GM12892 (cell line): ENCODE measurements at places on chromosomes 6 and 20.

DNA sequence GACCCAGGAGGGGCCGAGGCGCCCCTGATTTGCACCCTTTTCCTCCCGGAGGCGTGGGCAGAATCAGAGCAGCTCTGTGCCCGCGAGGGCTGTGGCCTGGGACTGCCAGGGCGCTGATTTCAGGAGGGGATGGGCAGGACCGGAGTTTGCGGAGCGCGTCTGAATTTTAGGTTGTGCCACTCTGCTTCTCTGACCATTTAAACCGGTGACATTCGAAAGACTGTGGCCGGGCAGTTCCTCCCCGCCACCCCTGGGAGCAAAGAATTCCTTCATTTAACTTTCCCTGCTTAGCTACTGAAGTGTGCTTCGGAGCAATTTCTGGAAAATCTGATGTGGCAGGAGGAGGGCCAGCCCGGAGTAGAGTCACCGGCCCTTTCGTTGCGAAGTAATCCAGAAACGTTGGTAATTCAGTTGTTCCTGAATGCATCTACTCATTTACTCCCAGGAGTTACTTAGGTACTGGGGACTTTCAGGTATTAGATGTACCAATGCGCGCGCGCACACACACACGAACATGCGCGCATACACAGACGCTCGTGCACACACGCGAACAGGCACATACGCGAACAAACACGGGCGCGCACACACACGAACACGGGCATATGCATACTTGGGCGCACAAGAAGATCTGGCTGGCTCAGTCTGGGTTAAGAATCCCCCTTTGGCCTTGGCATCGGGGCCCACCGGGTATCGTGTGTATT, 568 bp downstream of the CCDC170 start:
- DNase-seq: no peak

DNA sequence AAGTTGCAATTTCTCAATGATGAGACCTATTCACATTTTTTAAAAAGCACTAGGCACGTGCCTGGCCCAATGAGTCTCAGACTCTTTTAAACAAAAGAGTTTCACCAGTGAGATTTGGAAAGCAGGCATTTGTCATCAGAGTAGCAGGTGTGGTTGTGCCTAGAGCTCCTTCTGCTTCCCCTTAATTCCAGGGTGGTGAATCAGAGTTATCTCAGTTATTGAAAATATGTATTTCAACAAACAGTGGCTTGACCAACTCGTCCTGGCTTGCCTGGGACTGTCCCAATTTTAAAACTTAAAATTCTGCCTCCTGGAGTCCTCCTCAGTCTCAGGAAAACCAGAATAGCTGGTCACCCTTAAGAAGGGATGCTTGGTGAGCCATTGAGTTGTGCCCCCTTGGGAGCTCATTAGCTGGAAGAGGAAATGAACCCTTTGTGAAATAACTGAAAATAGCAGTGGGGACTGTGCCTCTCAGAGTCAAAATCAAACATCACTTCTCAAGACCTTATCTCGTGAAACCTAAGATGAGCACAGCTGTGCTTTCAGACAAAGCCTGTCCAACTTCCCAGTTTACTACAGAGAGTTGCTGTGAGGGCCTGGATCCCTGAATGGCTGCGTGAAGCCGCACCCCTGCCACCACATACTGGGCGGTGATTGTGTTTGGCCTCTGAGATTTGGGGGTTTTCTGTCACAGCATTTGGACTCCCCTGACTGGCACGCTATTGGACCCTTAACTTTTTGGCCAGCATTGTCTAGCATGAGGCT, 116.3 kb downstream of the ANKRD60 start:
- no peak for DNase-seq

GRCh38 chr6:35224720-35225119, 11.0 kb downstream of the SCUBE3 start:
- DNase-seq: no peak

DNA sequence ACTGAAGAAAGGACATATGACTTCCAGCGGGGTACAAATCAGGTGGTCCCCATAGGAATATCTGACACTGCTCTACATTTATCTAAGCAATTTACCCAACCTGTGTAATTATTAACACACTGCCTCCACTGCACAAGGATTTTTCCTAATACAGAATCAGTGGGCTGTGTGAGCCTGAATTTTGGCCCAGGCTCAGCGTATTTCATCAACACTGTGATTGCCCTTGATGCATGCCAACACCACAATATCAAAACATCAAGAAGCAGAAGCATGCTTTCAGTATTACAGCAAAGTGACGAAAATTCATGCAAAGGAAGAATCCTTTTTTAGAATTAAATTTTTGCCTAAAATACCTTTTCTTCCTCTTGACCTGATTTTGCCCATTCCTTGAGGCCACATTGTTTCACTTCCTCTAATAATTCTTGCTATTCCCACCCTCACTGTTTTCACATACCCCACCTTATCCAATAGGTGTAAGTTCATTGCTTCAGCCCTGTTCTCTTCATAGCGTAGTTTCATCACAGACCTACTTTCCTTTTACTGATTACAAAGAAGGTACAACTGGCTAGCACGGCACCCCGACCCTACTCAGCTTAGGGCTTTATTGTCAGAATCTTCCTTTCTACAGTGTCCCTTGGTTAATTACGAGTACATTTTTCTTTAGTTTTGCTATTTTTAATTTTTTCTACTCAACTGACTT, 83.7 kb upstream of the PTCHD4 start:
- DNase-seq: no peak

DNA sequence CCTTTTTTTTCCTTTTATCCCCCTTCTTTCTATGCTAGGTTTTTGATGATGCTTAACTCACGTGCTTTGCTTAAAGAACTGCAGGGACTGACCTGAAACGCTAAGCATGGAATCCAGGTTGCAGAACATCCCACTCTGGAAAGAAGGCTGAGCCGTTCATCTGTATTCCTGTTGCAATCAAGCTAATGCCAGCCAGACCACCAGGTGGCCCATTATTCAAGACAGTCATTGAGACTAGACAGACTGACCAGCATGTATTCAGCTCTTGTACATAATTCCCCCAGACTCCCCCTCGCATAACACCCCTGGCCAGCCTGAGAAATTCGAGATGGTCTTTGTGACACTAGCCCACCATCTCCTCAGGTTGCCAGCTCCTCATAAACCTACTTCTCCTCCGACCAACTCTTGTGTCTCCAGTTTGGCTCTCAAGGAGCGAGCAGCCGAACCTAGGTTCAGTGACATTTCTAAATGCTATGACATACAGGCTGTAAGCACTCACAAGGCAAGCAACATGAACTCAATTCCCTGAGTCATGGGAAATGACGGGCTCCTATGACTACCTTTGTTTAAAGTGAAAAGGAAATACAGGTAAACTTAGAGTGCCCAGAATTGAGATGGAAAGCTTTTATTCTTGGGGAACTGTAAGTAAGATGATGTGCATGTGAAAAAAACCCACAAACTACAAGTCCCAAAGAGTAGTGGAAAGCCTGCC, 309.3 kb upstream of the CDYL start:
- no peak for DNase-seq

GRCh38 chr6:39800034-39801032, 8.2 kb downstream of the DAAM2 start:
- no peak for DNase-seq

GRCh38 chr20:53692465-53693067, 98.9 kb upstream of the ZNF217 start:
- DNase-seq: no peak

- no peak for DNase-seq
These were observed 115.1 kb downstream of the QKI start for GRCh38 chr6:163529605-163530004.

DNA sequence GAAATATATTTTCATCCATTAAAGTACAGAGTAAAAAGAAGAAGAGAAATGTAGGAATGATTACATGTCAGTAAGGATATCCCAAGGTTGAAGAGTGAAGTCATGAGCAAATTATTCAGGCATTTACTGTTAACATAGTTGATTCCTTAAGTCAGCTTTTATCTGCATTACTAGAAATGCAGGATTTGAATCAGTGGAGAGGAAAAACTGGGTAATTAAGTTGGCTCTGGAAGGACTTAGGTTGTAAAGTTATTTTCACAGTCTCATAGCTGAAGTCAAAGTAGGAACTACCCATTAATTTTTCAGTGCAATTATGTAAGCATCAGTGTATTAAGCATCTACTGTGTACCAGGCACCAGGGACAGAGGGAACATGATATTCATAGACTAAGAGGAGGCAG, 7.8 kb downstream of the NAA20 start:
- no peak for DNase-seq

GRCh38 chr6:149054559-149055194, 262.8 kb upstream of the TAB2 start:
- no peak for DNase-seq

DNA sequence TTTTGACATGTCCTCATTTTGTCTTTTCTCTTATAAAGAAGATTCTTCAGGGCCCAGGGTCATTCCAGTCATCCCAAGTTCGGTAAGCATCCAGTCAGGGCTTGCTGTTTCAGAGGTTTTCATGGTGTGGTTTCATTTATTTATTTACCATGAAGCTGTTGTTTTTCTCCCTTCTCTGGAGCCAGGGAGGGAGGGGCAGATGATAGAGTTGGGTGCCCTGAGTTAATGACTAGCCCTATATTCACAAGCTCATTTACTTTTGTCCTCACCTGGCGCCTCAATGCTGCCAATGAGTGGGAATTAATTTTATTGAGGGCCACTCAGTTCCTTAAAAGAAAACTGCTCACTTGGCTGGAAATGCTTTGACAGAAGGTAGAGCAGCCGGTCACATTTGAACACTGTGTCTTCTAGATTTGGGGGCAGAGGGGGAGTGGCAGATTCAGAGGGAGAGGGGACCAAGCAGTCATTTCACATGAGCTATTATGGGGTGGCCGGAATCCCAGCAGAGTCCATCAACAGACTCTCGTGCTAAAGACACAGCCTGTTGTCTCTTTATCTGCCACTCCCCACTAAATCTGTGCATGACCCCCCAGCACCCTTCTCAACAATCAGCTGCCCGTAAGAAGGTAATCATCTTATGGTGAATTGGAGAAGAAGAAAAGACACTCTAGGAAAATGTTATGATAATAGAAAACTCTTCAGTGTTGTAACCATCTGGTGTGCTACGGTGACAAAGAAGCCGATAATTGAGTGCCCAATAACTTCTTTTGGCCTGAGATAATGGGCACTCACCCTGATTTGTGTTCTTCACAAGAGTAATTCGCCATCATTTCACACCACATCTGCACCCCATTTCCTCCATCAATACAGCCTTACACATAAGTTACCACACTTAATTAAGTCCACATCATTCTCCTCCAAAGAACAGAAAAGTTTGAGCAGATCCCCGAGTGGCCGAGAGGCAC, 573.5 kb upstream of the JAG1 start:
- DNase-seq: no peak

GRCh38 chr6:139436200-139436956, 61.9 kb upstream of the CITED2 start:
- no peak for DNase-seq

- DNase-seq: no peak
These were observed 29.1 kb upstream of the FBXL4 start for GRCh38 chr6:98976674-98977385.

DNA sequence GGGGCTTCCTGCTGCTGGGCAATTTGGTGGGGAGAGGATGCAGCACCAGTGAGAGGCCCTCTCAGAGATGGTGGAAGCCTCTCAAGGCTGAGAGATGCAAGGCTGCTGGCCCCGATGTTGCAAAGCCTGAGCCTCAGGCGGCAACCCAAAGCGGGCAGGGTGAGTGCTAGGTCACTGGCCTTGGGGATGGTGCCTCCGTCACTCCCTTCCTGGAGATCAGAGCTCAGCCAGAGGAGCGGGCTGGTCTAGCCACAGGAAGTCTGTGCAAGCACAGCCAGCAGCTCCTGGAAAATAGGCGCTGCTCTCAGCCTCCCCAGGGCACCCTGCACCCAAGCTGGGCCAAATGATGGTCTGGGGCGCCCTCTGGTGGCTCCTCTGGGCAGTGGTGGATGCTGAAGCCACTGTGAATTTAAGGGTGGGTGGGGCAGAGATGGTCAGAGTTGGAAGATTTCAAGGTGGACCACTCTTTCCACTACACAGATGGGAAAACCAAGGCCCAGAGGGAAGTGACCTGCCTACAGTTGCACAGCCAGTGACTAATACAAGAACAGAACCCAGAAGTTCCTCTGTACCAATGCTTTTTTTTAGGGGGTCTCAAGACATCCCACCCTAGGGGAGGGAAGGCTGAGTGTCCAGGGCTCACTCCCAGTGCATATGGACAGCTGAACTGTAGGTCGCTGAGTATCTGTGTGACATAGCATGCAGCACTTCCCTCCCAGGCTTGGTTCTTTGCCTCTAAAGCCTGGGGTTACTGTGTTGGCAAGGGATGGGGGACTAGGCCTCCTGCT, 20.8 kb downstream of the C20orf203 start:
- peak; percentile 85 for DNase-seq

- DNase-seq: no peak
These were observed 150.3 kb downstream of the OTOR start for GRCh38 chr20:16898433-16898832.
